ENCODE measurements at places on chromosomes 12 and 14.

DNA sequence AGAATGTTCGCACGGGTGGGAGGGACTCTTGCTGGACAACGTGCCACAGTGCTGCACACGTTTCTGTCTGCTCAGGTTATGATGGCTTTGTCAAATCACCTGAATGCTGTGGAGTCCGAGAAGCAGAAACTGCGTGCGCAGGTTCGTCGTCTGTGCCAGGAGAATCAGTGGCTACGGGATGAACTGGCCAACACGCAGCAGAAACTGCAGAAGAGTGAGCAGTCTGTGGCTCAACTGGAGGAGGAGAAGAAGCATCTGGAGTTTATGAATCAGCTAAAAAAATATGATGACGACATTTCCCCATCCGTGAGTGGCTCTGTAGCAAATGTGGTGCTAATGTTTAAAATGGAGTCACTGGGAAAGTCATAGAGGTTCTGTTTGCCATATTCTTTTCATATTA, 28.5 kb downstream of the KLC1 start:
- DNase-seq = no peak

- no peak for DNase-seq
These were observed 1.6 kb upstream of the SSTR1 start for GRCh38 chr14:38205949-38206665.

DNA sequence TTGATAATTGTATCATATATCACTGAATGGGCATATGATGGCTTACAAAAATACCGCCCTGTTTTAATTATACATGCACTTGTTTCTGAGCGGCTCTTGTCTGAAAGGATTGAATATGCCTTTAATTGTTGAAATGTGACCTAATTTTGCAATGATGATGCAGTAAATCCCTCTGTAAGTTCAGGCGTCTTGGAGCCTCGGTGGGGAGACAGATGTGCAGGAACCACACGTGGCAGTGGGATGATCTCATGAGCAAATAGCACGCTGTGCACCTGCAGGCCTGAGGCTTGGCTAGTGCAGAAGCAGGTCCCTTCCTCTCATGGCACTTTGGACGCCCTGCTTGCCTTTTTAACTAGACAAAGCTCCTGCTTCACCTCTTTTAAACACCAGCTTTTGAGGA, 49.3 kb upstream of the ASPG start:
- no peak for DNase-seq

DNA sequence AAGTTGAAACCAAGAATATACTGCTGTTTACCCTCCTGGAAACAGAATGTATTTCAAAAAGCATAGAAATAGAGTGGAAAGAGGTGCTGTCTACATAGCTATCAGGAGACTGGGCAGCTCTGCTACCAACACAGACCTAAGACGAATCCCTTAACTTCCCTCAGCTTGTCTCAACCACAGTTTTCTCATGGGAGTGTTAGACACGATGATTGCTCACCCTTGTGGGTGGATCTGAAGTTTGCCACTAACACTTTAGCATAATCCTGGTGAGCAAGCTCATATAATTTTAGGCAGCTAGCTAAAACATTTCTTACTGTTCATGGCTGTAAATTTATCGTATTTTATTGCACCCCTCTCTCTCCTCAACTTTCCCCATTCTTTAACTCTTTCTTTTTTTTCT, 38.5 kb downstream of the C12orf75 start:
- DNase-seq = no peak

DNA sequence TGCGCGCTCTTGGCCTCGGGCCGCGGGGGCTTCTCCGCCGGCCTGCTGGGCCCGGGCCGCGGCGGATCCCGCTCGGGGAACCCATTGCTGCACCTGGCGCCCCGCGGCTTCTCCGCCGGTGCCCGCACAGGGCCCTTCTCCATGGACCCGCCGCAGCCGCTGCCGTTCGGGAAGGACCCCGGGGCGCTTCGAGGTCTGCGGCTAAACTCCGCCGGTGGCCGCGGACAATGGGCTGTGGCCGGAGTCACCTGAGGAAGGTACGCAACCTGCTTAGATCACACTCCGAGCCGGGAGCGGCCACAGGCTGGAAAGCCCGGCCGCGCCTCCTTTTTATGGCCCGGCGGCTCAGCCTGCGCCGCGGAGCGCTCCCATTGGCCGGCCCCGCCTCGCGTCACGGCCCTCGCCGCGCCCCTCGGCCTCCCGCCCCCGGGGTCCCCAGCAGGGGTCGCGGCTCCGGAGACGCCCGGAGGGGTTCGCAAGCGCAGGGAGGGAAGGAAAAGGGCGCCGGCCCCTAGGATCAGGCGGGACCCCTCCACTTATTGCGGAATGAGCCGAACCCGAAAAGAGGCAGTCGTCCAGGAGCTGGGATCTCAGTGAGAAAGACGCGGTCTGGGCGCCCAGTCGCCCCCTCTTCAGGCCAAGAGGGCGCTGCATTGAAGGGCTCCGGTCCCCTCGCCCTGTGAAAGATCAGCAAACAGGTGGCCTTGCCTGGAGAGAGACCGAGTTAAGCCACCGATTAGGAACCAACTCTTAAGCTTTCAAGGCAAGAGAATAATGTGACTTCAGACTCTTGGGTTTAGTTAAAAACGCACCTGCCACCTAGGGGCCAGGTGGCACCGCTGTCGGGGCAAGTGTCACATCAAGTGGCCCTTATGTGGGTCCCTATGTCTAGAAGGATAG, at the start of gene GCH1:
Gene GCH1 (minus strand): TSS at position 306 of the 900 bp plus-strand sequence. CDS start 163 bp downstream, at position 143.
- DNase-seq = peak; percentile 88

GRCh38 chr14:75295491-75296345, 17.1 kb downstream of the FOS start:
- DNase-seq = peak; percentile 85

All from CD4-positive, alpha-beta T cell treated with Interferon alpha-2 for 1 hour (primary cell).